ENCODE measurements at places on chromosomes 7 and 10.

DNA sequence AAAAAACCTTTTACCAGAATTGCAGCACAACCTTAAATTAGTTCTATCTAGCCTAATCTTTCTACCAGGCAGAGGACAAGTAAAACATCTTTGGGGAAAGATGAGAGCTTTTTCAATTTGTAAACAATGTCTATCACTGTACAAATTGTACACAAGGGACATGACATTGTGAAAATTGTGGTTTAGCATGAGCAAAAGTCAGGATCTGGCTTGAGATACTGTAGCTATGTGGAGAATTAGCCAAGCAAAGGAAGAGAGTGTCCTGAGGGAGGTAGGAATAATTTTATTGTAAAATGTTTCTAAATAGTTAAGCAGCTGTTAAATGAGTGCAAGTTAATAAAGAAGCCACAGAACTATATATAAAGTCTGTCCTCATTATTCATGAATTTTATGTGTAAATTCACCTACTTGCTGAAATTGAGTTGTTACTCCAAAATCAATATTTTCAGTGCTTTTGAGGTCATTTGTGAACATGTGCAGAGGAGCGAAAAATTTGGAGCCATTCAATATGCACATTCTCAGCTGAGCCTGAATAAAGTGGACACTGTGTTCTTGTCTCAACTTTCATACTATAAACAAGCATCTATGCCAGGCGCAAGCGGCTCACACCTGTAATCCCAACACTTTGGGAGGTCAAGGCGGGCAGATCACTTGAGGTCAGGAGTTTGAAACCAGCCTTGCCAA, 42.8 kb upstream of the POM121L12 start:
- DNase-seq = no peak

DNA sequence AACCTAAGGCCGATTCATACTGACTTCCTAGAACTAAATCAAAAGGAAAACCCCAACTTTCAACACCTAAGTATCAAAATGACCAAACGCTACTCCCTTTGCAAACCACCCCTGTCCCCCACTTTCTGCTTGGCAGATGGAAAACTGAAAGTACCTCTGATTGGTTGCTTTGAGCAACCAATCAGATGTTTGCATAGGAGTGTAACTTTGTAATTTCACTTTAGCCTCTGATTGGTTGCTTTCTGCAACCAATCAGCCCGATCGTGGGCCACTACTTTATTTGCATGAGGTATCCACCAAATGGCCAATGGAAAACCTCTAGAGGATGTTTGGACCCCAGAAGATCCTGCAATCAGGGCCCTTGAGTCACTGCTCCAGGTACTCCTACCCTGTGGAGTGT, 12.3 kb upstream of the SNX10 start:
- no peak for DNase-seq

DNA sequence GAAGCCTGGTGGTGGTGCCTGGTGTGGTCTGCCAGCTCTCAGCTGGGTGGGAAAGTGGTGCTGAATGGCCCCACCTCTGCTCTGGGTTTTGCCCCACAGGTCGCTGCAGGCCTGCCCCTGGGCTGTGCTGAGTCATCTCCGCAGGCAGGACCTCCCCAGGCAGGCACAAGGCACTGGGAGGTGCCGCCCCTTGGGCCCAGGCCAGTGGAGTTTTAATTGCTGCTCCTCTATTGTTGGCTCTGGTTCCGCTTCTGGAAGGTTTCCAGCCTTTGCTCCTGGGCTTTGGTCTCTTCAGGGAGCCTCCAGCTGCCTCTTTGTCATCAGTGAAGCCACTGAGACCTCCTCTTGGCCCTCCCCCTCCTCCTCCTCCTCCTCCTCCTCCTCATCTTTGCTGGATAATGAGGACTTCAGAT, 180.3 kb upstream of the GRB10 start:
- DNase-seq = no peak

GRCh38 chr7:121447911-121448300, 51.8 kb upstream of the FAM3C start:
- DNase-seq = no peak

DNA sequence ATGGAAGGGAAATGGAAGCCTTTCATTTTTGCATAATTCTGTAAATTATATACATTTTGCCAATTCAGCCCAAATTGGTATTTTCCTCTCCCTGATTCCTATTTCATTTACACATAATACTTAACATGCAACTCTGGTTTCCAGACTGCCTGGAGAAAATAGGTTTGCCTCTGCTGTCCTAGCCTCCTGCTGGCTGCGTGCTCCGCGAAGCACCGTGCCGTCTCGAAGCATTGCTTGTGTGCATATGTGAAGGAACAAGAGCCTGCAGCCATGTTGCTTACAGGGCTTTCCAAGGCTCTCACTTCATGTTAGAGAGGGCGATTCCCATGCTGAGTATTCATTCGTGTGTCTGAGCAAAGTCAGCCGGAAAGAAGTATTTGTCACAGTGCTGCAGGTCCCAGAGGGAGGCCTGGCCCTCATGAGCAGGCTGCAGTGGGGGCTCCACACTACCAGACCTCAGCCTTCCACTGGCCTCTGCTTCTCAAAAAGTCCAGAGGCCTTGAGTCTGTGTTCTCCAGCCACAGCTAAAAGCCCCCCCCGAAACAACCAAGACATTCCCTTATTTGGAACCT, 66.5 kb downstream of the CLRN3 start:
- DNase-seq = no peak

DNA sequence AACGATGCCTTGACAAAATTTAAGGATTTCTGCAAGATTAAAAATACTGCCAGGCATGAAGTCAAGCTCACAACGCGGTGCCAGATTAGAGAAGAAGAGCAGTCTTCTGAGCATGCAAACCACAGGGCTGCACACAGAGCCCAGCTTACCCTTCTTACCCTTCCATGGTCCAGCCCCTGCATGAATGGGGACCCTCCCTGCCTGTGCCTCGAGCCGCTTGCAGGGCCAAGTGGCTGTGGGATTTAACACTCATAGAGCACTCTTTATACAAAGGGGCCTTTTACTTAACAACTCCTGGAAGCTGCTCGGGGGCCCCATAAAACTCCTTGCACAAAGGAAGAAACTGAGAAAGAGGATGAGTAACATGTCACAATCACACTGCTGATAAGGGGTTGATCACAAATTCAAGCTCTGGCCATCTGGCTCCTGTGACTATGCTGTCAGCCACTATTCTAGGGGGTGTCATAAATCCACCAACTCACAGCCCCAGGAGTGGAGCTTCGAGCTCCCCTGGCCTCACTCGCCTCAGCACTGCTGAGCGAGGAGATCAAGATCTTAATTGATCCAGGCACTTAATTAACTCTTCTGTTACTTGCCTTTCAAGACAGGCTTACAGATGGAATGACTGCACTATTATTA, 514.8 kb downstream of the TNS3 start:
- no peak for DNase-seq

DNA sequence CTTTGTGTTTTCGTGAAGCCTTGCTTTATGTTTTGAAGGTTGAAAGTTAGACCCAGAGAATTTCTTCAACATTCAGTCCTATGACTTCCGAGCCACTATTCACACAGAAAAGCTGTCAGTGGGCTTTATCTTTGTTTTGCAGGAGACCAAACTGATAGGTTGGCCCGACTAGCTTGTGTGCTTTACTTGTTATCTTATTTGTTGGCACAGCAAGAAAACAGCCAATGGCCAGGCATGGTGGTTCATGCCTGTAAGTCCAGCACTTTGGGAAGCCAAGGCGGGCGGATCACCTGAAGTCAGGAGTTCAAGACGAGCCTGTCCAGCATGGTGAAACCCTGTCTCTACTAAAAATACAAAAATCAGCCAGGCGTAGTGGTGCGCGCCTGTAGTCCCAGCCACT, 16.0 kb upstream of the GDI2 start:
- no peak for DNase-seq

DNA sequence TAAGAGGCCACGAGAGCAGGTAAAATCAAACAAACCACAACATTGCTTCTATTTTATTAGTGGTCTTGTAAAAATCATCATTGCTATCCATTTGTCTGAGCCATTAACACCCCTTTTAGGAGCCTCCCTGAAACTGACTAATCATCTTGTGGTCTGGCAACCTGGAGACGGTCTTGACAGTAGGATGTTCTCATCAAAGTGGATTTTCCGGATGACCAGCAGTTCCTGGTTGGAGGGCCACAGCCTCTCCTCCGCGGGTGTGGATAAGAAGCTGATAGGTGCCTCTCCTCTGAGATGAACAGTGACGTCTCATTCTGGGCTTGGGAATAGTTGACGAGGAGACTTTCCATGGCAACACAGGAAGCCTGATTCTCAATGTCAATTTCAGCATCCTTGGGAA, 490.7 kb downstream of the TYW1 start:
- DNase-seq = no peak

- no peak for DNase-seq
These were observed 140.9 kb downstream of the AUTS2 start for GRCh38 chr7:69739190-69739589.

GRCh38 chr7:28858206-28858605, 99.9 kb downstream of the TRIL start:
- DNase-seq = no peak

- DNase-seq = no peak
These were observed 120.6 kb downstream of the PRPF18 start for GRCh38 chr10:13707156-13707881.

DNA sequence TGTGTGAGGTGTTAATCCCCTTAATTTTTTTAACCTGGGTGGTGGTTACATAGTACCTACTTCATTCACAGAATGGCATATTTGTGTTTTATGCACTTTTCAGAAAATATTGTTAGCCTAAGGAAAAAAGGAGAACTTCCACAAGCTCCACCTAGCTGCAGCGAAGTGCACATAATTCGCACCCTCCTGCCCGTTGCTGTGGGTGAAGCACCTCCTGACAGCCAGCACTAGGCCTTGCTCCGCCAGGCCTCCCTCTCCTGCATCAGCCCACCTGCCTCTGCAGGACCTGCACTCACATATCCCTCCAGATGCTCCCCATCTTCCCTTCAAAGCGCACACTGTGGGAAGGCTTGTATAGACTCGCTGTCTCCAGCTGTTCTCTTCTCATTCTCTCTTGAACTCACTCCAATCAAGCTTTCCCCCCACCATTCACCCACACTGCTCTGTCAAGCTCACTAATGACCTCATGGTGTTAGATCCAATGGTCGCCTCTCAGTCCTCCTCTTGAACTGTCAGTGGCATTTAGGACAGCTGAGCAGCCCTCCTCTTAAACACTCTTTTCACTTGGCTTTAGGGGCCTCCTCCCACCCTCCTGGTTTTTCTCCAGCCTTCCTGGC, 20.7 kb upstream of the GRID1 start:
- no peak for DNase-seq

- DNase-seq = no peak
These were observed 56.0 kb downstream of the CAMK2B start for GRCh38 chr7:44269417-44269816.

DNA sequence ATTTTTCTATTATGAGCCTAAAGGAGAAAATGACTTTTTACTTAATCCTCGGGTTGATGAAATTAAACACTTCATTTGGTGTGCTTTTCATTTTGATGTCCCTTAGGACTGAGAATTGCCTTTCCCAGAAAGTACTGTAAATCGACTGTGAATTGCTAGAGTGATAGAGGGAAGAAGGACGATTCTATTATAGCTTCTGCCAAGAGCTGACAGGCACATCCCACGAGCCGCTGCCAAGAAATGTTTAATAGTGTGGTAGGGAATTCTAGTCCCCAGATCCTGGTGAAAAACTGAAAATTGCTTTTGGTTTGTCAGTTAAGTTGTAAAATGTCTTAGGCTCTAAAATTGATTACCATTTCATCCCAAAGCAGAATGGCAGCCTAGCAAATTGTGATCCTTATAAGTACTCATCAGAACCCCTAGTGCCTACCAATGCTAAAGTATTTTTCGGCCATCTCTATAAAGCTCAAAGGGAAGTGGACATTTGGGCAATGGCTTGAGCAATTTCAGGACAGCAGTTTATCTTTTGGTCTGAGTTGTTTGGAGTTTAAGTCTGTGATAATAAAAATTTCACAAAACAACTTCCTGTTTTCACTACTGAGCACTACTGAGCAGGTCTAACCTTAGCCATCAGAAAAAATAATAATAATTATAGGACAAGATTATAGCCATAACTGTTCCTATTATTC, 44.6 kb upstream of the HYCC1 start:
- DNase-seq = no peak

DNA sequence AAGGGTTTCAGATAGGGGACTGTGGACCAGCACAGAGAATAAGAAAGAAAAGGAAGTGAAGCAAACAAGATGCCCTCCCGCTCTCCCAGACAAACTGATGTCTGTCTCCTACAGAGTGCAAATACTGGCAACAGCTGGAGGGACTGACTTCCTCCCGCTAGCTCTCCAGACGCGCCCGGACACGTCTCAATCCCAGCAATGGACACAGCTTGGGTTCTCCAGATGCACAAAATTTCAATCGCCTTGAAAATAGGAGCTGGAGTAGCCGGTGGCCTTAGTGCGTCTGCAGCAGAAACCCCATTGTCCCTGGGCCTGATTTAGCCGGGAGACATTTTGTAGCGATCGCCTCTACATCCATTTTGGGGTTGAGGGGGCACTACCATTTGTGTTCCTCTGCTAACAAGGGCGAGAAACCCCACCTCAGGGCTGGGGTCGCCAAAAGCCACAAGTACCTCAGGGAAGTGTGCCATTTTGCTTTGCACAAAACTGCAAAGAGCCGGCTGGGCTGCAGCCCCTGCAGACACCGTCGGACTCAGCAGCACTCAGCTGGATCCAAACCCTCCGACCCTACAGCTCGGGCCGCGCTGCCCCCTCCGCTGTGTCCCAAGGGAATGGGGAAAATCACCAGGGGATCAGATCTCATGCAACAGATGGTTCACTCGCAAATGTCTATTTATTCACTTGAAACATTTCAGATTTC, 5.9 kb downstream of the CPA2 start:
- no peak for DNase-seq

DNA sequence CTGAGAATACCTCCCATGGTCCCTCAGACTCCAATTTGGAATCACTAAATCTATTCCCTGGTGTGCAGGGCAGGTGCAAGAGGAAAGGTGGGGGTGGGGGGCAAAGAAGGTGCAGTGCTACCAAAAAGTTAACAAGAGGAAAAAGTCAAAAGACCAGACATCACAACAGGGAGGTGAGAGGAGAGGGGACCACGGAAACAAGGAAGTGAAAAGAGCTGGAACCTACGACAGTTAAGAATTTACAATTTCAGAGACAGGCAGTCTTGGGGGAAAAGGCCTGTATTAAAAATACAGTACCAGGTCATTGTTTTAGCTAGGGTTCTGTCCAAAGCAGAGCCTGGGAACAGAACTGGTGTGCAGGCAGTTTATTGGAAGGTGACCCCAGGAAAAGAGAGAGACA, 14.6 kb downstream of the ITGB1 start:
- no peak for DNase-seq

- no peak for DNase-seq
These were observed 54.8 kb upstream of the CALD1 start for GRCh38 chr7:134724606-134725005.

DNA sequence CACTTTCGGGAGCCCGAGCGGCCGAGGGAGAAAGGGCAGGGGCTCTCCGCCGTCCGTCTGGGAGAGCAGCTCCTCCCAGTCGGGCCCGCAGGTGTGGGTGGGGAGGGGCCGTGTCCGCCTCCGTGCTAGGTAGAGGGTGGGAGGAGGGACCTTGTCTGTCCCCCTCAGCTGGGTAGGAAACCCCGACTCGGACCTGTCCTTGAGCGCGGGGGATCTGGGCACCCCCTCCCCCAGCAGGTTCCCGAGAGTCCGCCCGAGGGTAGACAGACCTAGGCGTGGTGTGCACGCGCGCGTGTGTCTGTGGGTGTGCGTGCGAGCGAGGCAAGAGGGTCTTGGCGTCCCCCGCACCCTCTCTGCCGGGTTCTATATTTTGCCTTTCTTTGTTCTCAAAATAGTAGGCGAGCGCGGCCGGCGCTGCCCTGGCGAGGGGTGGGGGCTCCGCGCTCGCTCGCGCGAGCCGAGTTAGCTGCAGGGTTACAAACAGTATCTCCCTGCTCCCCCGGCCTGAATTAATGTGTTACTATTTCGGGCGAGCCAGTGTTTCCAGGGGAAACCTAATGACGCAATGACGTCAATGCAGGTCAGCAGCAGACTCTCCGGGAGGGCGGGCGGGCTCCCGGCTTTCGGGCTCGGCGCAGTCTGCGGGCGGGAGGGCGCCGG, 73.9 kb upstream of the LEP start:
- DNase-seq = no peak

Data from T-helper 1 cell (primary cell).